ENCODE measurements at places on chromosomes 4 and X.

DNA sequence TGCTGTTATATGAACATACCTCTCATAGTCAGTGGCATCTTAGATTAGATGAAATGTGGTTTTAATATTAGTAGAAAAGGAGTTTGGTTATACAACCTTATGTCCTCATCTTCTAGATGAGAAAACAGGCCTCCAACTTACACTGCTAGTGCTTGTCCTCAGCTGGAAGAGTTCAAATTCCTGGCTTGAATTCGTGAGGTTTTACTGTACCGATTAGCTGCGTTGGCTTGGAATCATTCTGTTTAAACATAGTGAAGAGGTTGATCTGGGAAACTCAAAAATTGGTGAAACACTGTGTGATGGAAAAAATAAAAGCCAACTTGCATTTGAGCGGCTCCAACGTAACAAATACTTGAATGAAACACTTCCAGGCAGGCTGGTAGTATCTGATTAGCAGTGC, 81.0 kb downstream of the LNX1 start:
- no peak for DNase-seq

DNA sequence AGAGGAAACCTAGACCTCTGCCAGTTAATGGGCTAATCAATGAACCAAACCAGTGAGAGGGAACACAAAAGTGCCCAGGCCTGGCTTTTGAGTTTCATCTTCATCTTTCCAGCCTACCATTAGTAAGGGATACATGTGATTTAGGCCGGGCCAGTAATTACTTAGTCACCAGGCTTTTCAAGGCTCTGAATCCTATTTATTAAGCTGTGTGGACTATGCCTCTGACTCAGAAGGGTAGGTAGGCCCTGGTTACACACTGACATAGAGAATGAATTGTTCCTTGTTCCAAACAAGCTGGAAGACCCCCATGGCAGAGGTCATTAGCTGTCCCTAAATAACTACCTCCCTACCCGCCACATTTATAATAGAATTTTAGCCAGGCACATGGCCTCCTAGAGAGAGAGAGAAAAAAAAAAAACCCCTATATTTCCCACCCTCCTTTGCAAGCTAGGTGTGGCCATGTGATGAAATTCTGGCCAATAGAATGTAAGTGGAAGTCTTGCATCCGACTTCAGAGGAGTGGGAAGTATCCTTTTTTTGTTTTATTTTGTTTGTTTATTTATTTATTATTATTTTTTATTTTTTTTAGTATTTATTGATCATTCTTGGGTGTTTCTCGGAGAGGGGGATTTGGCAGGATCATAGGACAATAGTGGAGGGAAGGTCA, 112.3 kb upstream of the BCOR start:
- no peak for DNase-seq

GRCh38 chr4:162285753-162286152, 122.0 kb upstream of the FSTL5 start:
- DNase-seq = no peak

DNA sequence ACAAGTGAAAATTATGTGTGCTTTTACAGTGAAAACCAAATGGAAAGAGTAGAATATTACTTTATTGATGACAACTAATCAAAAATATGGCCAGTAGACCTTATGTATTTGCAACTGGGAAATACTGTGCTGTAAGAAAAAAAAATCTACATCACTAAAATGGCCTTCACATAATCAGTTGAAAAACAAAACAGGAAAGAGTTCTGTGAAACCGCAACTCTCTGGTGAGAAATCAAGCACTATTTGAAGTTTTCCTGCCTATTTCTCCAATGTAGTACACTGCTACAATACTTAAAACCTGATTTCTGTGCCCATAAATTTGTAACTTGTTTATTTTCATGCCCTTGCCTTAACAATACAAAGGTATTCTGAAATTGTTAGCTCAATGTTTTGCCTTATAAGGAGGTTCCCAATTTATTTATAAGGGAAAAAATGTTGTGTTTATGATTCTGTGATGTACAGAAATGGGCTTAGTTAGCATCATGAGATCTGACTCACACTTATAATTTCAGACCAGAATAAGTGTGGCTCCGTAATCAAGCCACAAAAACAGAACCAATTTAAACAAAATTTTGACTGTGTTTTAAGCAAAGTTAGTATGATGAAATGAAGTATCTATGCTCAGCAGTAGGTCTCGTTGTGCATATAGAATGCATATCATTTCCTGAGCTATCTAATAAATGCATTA, 147.1 kb downstream of the FAT4 start:
- no peak for DNase-seq

DNA sequence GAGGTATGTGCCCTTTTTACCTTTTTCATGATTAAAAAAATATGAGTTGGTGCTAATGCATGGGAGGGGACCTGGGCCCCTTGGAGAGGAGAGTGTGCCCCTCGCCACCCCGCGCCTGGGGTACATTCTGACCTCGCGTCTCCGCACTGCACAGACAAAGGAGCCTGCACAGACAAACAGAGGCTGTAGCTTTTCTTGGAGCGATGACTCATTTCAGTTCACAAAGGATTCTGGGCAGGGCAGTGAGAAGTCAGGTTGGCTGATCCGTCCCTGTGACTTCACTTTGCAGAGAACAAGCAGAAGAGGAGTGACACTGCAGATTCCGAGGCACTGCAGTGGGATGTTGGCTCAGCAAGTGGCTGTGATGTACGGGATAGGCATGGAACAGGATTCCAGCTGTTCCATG, 82.9 kb downstream of the STOX2 start:
- peak; percentile 22 for DNase-seq

GRCh38 chr4:6343939-6344408, 74.3 kb downstream of the WFS1 start:
- no peak for DNase-seq

- DNase-seq = no peak
These were observed 5.7 kb upstream of the SCOC start for GRCh38 chr4:140367738-140368137.

- no peak for DNase-seq
These were observed 50.2 kb upstream of the MORC4 start for GRCh38 chrX:107050195-107050709.

GRCh38 chr4:188492886-188493285, 353.6 kb downstream of the TRIML1 start:
- DNase-seq = no peak

GRCh38 chr4:23130845-23131244, 438.1 kb downstream of the GBA3 start:
- no peak for DNase-seq

GRCh38 chrX:84123585-84123984, 64.4 kb downstream of the RPS6KA6 start:
- no peak for DNase-seq
